Adrenal gland (tissue), 19 donors: ENCODE measurements at places on chromosomes 1 and 21. TPM values are rescaled to one million over a fixed set of nuclear protein-coding genes. Genes with fewer than 3 reads are reported as not detected.

MROH9 gene
- total RNA-seq, result not detected

KCNQ4 gene
- 0.29 TPM for total RNA-seq

- no peak for DNase-seq
These were observed 14.8 kb downstream of the EDN2 start for GRCh38 chr1:41469706-41470105.

- no peak for DNase-seq
These were observed 13.2 kb downstream of the ITPKB start for GRCh38 chr1:226725897-226726267.

LRRC53 gene
- total RNA-seq, result not detected

LAX1 gene
- 0.25 TPM for total RNA-seq

DMRTA2 gene
- not detected for total RNA-seq
